ENCODE measurements at places on chromosomes 1 and 21.

- DNase-seq, result no peak
Measured at GRCh38 chr1:212364985-212365384, 49.7 kb downstream of the PACC1 start.

DNA sequence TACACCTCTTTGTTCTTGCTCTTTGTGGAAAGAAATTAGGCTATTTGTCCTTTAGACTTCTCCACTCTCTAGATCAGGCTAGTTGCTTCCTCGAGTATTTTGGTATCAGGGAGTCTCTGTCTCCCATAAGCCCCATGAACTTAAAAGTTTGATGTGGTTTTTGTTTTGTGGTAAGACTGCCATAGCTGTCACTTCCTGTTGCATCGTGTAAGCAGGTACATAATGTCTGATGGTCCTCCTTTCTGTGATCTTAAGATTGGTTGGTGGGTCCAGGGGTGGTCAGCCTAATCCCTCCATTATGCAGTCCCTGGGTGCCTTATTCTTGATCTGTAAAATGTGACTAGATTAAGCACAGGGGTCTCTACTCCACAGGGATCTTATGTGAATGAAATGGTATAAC, 23.1 kb downstream of the CD53 start:
- DNase-seq, result no peak

- DNase-seq, result no peak
Measured at GRCh38 chr1:2014741-2015735, 4.1 kb upstream of the GABRD start.

- no peak for DNase-seq
Measured at GRCh38 chr1:41678111-41678878, 193.8 kb upstream of the EDN2 start.

DNA sequence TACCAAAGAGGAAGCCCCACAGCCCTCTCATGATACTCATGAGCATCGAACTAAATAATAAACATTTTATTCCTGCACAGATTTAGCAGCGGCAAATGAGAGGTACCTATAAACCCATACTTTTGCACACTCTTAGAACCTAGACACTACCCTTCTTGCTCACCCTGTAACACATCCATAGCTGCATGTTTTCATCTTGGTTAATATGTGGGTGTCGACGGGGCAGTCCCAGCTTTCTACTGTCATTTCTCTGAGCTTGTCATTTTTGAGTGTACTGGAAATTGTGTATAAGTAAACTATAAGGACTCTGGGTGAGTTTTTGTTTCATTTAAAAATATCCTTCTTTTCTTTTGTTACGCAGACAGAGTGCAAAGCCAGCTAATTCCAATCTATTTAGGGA, 25.5 kb downstream of the OVGP1 start:
- peak; percentile 2 for DNase-seq

DNA sequence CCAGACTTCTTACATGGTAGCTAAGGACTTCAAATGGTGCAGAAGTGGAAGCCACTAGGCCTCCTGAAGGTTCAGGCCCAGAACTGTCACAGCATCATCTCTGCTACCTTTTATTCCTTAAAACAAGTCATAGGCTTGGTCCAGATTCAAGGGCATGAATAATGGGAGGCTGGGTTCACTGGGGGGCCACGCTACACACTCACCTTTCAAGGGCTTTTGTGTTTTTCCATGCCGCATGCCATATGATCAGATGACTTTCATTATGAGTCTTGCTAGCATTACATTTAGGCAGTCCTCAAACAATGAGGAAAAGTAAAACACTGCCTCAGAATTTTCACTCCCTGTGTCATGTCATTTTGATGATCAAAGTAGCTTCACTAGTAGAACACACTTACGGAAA, 83.4 kb downstream of the VPS26C start:
- peak; percentile 32 for DNase-seq

- no peak for DNase-seq
Measured at GRCh38 chr1:6367381-6368012, 26.1 kb downstream of the ACOT7 start.

DNA sequence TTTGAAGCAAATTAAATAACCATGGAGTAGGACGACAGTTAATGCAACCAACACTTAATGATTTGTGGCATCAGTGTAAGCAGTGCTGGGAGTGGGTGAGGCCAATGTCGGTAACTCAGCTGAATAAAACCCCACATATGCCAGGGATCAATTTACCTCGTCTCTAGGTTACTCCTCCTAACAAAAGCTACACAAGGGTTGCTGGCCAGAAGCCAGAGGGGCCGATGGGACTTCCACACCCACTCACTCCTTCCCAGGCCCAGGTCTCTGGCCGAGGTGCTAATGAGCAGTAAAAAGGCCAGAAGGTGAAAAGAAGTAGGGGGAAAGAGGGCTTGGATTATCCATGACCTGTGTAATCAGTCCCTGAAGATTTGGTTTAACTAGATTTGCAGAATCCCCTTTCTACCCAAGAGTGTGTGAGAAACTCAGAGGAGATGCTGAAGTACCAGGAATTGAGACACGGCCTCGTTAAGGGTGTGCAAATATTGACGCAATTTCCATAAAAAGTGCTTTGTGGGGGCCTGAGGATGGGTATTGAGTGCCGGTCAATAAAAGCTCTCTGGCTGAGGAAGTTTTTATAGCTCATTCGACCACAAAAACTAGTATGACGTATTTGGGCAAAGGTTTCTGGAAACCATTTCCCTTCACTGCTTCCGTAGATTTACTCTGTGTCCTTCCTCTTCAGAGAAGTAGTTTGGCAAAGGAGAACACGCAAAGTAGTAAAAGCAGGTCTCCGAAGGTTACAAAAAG, 145.5 kb downstream of the TBX15 start:
- DNase-seq, result no peak

DNA sequence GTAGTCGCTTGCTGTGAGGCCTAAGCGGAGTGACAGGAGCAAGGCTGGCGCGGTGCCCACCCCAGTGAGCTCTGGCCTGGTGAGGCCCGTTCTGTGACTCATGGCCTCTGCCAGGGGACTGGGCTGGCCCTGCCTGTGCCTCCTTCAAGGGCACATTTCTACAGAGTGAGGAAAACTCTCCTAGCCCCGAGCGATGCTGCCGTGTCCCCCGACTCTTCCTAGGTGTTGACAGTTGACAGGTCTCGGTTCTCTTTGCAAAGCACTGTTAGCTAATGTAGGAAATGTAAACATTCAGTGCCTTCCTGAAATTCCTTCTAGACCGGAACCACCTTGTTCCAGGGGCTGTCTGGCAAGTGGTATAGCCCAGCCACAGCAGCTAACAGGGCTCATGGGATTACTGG, 43.9 kb downstream of the ABCG1 start:
- DNase-seq, result no peak

GRCh38 chr1:18949686-18950400, 6.6 kb downstream of the IFFO2 start:
- peak; percentile 53 for DNase-seq

DNA sequence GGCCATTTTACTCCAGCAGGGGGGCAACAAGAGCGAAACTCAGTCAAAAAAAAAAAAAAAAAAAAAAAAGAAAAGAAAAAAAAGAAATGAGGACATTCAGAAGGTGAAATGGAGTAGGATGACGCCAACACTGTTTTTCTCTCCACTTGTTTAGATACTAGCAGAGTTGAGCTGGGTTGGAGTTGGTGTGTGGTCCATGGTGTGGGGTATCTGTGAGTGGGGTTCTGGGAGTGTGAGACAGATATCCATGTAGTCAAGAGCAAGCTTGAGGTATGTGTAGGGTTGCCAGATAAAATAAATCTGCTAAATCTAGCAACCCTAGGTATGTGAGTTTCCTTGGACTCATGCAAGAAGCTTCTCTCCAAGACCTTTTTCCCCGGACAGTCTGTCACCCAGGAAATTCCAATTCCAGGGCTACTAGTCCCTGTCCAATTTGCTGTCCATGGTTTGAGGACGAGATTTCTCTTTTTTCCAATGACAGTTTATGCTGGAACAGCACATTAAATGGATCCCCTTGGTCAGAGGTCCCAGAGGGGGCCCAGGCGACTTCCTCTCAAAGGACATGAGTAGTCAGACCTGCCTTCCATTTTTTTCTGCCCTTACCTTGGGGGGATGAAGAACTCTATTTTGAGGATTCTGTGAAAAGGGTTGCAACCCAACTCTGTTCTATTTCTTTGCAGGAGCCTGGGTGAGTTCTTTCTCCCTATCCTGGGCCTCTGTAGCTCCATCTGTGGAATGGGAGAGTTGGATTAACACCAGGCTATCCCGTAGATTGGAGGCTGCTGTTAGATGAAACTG, 2.1 kb upstream of the FOXD2 start:
- no peak for DNase-seq

DNA sequence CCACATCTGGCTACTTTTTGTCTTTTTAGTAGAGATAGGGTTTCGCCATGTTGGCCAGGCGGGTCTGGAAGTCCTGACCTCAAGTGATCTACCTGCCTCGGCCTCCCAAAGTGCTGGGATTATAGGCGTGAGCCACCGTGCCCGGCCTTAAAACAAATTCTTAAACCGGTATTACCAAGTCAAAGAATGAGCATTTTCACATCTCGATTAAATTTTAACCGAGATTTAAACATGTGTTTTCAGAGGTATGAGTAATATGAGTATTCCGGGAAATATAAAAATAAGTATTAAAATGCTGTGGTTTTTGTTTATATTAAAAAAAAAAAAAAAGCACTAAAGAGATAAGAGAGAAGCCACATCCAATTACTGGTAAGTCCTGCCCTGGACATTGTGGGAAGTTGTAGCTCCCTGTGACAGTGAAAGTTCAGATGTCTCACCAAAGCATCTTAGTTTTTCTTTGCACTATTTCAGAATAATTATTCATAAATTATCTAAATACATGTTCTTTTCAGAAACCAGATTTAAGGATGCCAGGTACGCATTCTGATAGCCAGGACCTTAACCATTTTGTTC, 24.9 kb downstream of the ZNF281 start:
- DNase-seq, result no peak

GRCh38 chr1:942411-942821, 16.6 kb downstream of the NOC2L start:
- no peak for DNase-seq

DNA sequence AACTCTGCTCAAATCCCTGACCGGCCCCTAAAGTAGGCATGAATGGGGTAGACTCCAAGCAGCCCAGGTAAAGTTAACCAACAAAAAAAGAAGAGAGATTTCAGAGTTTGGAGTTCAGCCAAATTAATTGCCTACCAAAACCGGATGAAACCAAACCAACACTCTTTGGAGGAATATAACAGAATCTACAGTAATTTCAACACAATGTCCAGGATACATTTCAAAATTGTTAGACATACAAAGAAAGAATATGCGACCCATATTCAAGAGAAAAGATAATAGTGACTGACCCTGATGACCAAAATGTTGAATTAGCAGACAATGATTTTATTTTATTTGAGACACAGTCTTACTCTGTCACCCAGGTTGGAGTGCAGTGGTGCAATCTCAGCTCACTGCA, 12.6 kb downstream of the IL22RA1 start:
- no peak for DNase-seq

DNA sequence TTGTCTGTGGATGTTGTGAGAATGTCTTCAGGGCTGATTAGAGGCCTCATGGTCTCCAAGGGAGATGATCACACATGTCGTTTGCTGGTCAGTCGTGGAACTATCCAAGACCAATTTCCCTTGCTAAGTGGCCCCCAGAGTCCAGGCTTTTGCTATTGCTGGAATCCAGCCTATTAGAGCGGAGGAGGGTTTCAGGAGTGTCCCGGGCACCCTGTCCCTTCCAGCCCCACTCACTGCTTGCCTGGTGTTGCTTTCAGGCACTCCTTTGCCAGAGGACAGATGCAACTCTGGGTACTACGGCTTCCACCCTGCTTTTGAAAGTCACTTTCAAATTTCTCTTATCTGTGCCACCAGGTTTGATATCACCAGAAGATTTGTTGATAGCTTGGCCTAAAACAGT, 149.1 kb downstream of the NOS1AP start:
- DNase-seq, result no peak

GRCh38 chr1:96388421-96389310, 332.9 kb upstream of the PTBP2 start:
- DNase-seq, result no peak

DNA sequence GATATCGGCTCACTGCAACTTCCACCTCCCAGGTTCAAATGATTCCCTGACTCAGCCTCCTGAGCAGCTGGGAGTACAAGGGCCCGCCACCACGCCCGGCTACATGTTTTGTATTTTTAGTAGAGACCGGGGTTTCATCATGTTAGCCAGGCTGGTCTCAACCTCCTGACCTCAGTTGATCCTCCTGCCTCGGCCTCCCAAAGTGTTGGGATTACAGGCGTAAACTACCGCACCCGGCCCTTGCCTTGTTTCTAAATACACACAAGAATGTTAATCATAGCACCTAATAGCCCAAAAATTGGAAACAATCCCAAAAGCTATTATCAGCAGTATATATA, 1.2 kb upstream of the MSTO1 start:
- no peak for DNase-seq
